T-helper 9 cell (primary cell): ENCODE measurements at places on chromosomes 1 and 21.

DNA sequence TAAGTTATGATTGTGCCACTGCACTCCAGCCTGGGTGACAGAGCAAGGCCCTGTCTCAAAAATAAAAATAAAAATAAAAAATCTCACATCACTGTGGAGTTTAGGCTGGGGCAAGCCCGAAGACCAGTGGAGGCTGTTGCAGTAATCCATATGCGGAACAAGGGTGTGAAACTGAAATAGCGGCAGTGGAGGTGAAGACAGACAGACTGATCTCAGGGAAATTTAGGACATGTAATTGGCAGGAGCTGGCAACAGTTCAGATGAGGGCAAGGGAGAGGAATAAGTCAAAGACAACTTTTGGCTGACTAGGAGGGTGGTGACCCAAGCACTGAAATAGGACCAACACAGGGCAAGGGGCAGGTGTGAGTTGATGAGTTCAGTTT, 8.4 kb downstream of the ARMH1 start:
- no peak for DNase-seq

DNA sequence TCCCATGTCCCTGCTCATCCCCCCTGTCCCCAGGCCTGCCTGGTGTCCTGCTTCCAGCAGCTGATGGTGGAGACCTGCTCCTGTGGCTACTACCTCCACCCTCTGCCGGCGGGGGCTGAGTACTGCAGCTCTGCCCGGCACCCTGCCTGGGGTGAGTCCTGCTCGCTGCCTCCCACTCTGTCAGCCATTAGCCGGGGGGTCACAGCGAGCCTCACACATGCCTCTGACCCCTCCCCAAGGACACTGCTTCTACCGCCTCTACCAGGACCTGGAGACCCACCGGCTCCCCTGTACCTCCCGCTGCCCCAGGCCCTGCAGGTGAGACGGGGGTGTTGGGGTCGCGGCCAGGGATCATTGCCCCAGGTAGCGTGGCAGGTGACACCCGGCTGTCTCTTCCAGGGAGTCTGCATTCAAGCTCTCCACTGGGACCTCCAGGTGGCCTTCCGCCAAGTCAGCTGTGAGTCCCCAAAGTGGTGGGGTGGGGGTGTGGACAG, 10.0 kb downstream of the SCNN1D start:
- DNase-seq: peak; percentile 49

- no peak for DNase-seq
These were observed 1.2 kb upstream of the H6PD start for GRCh38 chr1:9233241-9233941.

DNA sequence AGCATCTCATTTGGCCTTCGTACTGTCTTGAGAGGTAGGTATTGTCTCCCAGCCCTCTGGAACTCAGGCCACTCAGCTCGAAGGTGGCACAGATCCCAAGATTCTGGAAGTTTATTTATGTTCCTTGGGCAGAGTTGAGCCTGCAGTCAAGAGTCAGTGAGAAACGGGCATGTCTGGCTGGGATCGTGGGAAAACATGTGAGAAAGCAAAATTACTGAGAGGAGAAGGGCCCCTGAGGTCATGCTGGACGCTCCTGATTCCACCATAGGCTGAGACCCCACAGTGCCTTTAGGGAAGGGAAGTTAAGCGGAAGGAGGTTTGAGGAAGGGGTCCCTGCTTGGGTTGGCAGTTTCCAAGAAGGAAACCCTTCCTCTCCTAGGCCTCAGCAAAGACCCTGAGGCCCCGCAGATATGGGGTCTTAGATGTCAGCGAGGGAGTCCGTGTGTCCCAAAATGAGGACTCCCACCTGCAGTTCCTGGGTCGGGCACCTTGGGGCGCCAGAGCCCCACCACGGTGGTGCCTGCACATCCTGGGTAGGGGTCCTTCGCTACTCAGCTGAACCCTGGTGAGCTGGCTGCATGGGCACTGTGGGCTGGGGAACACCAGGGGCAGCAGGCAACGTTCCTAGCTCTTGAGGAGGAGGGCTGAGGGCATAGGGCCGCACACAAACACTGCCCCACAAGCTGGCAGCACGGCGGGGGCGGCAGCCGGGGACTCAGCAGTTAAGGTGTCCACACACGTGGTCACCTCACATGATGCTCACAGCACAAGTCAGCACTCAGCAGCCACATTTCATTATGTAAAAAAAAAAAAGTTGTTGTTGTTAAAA, 12.3 kb upstream of the SEMA4A start:
- no peak for DNase-seq

GRCh38 chr1:170213596-170213995, 67.8 kb downstream of the NTMT2 start:
- no peak for DNase-seq

DNA sequence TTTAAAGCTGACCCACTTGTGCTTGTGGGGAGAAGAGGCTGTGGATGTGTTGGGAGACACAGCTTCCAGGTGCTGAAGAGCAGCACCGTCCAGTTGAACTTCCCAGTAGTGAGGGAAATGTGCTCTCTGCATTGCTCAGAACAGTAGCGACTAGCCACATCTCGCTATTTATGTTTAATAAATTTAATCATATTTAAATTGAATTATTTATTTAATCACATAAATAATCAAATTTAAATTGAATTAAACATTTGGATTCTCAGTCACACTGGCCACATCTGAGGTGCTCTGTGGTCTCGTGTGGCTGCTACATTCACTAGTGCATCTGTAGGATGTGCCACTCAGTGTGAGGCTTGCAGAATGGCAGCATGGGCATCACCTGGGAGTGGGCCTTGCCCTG, 20.1 kb downstream of the NTPCR start:
- no peak for DNase-seq

DNA sequence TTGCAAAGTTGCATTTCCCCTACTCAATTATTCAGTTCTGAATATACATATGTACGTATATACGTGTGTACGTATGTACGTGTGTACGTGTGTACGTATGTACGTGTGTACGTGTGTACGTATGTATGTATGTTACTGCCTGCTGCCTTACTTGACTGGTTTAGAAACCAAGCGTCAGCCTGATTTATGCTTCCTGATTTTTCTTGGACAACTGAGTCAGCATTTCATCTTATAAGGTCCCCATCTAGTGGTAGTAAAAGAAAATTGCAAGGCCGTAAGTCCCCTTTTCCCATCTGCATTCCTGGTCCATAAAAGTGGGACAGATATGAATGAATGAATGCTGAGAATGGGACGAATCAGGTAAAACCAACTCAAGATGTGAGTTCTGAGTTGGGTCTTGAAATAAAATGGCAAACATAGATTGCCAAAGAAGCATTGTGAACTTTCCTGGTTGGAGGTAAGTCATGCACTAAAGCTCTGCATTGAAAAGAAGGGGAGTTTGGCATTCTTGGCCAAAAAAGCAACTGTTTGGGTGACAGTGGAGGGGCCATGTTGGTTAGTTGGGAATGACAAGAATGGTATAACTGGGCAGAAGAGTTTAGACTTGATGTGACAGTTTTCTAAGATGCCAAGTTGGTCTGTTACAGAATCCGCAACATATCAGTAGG, 76.4 kb upstream of the DNAH14 start:
- DNase-seq: no peak
